NK-92 treated with Interleukin-12 subunit alpha and Interleukin-12 subunit beta, amount 100 ng/mL, for 24 hours (cell line): ENCODE measurements at places on chromosomes 1 and 21.

- DNase-seq, result no peak
Measured at GRCh38 chr1:214492401-214493075, 58.9 kb downstream of the PTPN14 start.

GRCh38 chr1:113109908-113110554 is 37.0 kb downstream of the LRIG2 start:
- no peak for DNase-seq

GRCh38 chr1:182259229-182259872 is 132.2 kb downstream of the GLUL start:
- DNase-seq, result peak; percentile 81

DNA sequence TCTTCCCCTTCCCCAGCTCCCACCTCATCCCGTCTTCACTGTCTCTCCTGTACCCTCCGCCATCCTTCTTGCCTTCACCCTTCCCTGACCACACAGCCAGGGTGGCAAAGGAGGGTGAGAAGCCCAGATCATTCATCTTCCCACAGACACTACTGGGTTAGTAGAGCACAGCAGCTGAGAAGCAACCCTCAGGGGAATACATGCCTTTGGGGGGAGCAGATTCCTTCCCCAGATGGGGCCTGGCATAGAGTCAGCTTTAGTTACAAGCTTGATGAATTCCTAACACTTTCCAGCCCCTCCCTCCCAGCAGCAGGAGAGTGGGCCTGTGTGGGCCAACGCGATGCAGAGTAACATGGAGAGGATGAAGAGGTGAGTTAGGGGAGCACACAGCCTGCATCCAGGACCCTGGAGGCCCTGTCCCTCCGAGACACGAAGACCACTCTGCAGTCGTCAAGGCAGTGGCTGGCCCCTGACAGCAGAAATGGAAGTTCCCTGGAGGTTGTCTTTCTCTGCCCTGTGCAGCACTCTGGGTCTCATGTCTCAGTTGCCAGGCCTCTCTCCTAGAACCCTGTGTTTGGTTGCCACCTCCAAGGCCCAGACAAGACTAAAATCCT is 8.8 kb upstream of the BTG2 start:
- no peak for DNase-seq

GRCh38 chr1:39110325-39110851 is 84.2 kb downstream of the NDUFS5 start:
- DNase-seq, result no peak

DNA sequence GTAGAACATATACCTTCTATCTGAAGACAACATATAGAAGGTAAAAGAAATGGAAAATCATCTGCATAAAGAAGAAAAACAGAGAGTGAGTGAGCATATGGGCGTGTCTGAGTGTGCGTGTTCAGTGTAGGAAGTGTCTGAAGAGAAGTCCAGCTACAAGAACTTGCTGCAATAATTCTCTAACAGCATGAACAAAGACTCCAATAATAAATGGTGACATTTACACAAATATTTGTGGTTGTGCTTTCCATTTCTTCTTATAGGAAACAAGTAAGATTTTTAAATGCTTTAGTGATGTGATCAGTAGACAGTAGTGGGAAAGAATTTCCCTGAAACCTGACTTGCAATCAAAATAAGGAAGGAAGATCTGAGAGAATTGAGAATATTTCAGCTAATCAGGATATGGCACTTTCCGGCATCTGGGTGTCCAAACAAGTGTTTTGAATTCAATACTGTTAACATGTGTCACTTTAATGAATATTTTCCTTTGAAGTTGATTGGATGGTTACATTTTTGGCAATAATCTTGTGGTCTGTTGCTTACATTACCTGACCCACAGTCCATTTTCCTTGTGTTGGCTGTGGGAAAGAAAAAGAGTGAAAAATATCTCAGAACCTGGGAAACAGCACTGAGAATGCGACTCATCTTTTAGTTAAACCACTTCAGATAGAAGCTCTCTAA is 154.0 kb downstream of the TGFB2 start:
- no peak for DNase-seq

DNA sequence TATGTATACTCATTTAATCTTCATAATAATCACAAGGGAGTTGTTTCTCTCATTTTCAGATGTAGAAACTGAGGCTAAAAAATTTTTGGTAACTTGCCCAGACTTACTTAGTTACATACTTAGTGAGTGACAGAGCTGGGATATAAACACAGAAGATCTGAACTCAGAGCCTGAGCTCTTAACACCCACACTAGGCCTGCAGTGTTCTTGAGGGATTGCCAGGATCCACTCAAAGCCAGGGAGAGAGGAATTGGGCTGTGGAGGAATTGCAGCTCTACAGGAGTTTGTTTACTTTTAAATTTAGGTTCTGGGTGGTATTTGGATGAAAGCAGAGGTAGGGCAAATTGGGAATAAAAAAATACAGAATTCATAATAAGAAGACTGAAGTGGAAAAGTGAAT is 515.1 kb upstream of the PLXNA2 start:
- no peak for DNase-seq

GRCh38 chr1:56859287-56859686 is 4.7 kb downstream of the C8A start:
- no peak for DNase-seq

DNA sequence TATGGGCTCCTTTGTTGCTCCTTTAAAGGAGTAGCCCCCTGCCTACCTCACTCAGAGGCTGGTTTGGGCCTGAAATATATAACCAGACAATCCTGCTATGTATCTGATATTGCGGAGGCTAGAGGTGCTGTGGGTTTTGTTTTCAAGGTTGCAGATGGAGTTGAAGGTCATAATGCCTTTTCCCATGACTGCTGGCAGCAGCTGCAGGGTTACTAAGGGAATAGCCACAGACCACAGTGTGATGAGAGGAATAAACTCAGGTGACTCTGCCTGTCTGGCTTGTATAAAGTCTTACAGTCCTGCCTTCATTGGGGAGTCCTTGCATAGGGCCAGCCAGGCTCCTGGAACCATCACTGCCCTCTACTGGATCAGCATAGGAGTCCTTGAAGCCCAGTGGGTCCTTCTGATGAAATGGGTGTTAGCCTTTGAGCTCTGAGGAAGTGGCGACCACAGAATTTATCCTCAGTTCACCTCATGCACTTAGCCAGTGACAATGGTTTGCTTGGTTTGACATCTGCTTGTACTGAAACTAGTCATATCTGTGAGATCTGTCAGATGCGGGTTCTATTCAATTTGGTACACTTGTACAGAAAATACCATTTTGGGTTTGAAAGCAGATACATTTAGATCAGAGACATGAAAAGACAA is 174.4 kb upstream of the HMCN1 start:
- DNase-seq, result peak; percentile 66

DNA sequence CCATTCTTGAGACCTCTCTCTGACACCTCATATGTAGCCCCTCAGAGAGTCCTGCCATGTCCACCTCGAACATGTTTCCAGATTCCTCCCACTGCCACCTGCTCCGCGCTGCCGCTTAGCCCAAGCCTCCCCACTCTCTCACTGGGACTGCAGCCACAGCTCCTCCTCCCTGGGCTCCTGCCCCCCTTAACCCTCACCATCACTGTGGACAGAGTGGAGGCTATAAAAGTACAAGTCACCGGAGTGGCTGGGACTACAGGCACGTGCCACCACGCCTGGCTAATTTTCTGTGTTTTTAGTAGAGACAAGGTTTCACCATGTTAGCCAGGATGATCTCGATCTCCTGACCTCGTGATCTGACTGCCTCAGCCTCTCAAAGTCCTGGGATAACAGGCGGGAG is 77.0 kb downstream of the VWA5B1 start:
- DNase-seq, result no peak

- DNase-seq, result no peak
Measured at GRCh38 chr1:22462928-22463327, 11.3 kb downstream of the ZBTB40 start.

GRCh38 chr1:224170748-224171478 is 12.1 kb upstream of the DEGS1 start:
- DNase-seq, result no peak

DNA sequence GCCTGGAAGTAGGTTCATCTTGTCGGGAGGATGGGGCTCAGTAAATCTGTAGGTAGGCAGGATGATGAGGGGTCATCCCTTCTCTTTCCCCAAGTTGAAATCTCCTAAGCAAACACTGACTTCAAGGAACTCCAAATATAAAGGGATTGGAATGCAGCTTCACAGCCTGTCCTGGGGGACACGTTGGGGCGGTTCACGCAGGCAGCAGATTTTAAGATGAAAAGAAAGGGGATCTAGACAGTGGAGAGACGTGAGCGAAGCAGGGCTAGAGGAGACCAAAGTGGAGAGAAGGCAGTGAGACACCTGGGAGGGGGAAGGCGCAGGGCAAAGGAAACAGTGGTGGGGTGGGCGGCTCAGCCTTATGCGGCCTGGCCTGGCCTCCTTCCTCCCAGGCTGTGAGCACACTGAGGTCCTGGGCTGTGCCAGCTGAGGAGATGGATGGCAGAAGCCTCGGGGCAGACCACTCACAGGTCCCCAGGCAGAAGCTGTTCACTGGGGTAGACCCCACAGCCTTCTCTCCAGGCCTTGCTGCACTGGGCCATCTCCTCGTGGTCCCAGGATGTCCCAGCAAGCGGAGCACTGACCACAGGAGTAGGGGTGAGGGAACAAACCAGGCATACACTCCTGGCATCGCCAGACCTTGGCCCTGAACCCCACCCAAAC is 51.7 kb downstream of the TOR1AIP2 start:
- no peak for DNase-seq

- no peak for DNase-seq
Measured at GRCh38 chr1:209505044-209505443, 78.5 kb upstream of the CAMK1G start.

GRCh38 chr1:113858418-113858817 is 13.1 kb downstream of the PTPN22 start:
- no peak for DNase-seq

GRCh38 chr1:64246294-64246917 is 43.0 kb downstream of the UBE2U start:
- DNase-seq, result no peak

GRCh38 chr1:78410643-78411042 is 80.1 kb upstream of the PTGFR start:
- no peak for DNase-seq

GRCh38 chr1:233440951-233441401 is 113.5 kb downstream of the MAP3K21 start:
- DNase-seq, result peak; percentile 2

GRCh38 chr1:155809088-155809487 is 47.9 kb downstream of the GON4L start:
- no peak for DNase-seq

- no peak for DNase-seq
Measured at GRCh38 chr21:16502273-16502672, 772.5 kb downstream of the USP25 start.

GRCh38 chr1:5727871-5728643 is 264.2 kb downstream of the NPHP4 start:
- no peak for DNase-seq

DNA sequence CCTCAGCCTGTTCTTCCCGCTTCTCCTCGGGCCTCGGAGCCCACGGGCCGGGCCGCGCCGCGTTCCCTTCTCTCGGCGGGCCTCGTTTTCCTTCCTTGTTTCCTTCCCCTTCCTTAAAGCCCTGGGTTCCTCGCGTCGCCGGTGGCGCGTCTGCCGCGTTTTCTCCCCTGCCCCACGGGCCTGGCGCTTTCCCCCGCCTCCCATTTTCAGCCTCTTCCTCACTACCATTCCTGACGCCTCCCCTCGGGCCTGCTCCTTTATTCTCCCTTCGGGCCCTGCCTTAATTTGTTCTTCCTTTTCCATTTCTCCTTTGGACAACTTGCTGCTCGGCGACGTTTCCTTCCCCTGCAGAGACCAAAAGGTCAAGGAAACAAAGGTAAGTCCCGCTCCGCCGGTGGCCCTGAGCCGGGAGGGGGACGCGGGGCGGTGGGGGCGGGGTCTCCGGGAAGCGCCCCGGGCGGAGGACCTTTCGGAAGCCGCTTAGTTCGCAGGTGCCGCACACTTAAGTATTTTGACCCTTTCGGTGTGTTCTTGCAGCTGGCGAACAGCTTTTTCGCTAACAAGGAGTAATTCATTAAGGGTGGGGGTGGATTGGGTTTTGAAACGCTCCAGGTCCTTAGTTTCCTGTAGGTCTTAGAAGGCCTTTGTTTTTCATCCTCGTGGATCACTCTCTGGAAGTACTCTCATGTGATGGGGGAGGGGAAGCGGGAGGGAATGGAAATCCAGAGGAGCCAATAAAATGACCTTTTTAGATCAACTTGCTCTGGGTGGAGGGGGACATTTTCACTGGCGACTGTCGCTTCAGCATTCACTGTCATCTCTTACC is 780 bp downstream of the YTHDF2 start:
- DNase-seq, result peak; percentile 37

DNA sequence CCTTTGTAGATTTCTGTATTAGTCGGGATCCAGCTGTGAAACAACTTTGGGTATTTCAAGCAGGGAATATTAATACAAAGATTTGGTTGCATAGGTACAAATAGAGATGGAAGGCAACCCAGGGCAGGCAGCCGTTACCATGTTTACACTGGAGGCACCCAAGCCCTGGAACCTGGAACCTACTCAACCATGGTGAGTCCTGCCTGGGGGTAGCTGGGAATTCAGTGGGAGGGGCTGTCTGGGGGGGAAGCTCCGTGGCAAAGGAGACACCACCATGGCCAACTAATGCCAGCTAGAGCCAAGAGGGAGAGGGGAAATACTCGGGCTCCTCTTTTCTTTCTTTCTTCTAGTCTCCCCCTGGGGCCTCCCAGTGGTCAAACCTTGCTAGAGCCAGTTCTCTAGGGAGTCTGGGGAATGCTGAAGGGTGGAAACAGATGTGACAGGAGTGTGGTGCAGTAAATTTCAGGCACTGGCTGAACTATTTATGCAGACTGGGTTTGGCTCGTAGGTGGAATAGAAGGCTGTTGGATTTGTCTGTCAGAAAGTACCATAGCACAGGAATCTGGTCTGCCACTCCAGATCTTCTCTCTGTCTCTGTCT is 91.9 kb upstream of the CACNA1E start:
- no peak for DNase-seq

GRCh38 chr1:175118375-175119367 is 51.0 kb downstream of the TNN start:
- no peak for DNase-seq

DNA sequence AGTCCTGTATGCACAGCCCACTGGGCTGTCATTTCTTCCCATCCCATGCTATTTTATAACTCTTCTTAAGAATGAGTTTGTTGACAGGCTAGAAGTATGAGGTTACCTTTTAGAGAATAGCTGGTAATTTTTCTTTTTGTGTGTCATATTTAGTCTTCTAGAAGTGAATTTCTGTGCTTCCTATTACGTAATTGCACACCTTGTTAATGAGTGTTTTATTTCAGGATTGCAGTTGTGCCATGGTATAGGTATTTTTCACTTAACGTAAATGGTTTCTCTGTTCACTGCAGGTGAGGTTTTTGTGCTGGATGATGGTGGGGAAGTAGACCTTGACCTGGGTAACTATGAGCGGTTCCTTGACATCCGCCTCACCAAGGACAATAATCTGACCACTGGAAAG is 5.0 kb downstream of the CTPS1 start:
- no peak for DNase-seq
